Effector CD8-positive, alpha-beta T cell (primary cell): ENCODE measurements at places on chromosomes 16 and 17.

GRCh38 chr16:73025856-73026210 lies 22.1 kb downstream of the ZFHX3 start:
- no peak for DNase-seq

- no peak for DNase-seq
These were observed 9.5 kb downstream of the HSD17B2 start for GRCh38 chr16:82044585-82044911.

GRCh38 chr17:38403491-38403890 lies 24.8 kb upstream of the ARHGAP23 start:
- no peak for DNase-seq

GRCh38 chr17:11495613-11496012 lies 102.7 kb upstream of the DNAH9 start:
- no peak for DNase-seq

- DNase-seq: no peak
These were observed 68.0 kb upstream of the MRTFB start for GRCh38 chr16:14003074-14003570.

DNA sequence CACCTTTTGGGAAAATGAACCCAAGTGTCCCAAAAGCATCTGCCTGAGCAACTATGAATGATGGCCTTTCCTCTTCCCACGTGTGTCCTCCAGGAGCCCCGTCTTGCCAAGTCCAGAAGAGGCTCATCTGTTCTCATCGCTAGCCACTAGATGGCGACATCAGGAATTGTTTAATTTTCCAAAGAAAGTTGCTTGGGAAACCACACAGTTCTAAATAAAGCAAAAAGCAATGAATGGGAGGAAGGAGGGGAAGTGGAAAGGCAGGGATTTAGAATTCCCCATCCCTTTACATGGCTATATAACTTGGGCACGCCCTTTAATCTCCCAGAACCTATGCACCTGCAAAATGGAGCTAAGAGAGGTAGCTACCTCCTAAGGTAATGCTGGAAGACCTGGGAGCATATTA lies 9.0 kb upstream of the CDH5 start:
- no peak for DNase-seq

- DNase-seq: no peak
These were observed 15.7 kb downstream of the SLC52A1 start for GRCh38 chr17:5019475-5019956.

DNA sequence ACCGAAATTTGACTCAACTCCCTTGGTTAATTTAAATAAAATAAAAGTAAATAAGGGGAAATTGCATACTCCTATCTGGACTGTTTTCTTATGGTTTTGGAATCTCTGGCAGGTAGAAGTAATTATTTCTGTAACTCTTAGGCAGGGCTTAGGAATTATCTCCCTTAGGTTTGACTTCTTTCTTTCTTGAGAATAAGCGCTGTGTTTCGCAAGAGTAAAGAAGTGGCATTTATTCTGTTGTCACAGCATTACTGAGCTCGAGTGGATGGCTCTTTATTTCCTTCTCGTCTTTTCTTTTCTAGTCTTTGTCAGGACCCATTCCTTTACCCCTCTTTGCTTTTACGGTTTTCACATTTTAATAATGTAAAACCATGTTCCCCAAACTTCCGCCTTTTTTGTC lies 633.2 kb downstream of the WWOX start:
- no peak for DNase-seq

DNA sequence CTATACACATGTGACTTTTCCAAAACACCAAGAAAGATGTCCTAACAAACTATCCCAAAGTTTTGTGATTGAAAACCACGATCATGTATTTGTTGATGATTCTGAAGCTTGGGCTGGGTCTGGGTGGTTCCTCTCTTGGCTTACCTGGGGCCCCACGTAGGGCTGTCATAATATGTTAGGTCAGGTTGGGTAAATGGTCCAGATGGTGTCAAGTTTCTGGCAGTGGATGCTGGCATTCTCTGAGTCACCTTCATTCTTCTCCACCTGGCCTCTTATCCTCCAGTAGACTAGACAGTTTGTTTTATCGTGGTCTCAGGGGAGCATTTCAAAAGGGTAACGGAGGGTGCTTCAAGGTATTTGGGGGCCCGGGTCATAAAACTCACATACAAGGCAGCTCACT lies 39.4 kb downstream of the SYCE1L start:
- no peak for DNase-seq
